Stimulated activated CD8-positive, alpha-beta memory T cell treated with anti-CD3 and anti-CD28 coated beads, Interleukin-4, amount 100 ng/mL, for 1 hour (primary cell): ENCODE measurements at places on chromosomes 12 and 14.

DNA sequence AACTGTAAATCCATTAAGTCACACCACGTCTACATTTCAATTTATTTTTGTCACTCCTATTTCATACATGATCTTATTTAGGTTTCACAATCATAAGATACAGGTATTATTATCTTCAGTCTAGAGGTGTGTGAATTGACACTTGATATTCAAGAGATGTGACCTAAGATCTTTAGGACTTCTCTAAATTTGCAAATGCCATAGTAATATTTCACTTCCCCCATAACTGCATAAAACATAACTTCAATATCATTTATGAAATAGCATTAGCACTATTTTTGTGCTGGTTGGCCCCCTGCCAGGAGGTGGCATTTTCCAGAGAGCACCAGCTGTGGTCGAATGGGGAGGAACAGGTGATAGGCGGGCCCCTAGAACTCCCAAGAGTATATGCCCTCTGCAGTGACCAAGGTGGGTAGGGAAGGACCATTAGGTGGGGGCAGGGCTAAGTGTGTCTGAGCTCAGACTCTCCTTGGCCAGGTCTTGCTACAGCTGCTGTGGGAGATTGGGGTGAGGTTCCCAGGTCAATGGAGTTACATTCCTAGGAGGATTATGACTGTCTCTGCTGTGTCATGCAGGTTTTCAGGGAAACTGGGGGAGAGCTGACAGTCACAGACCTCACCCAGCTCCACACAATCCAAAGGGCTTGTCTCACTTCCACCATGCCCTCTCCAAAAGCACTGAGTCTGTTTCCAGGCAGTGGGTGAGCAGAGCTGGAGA, 49.2 kb upstream of the ERGIC2 start:
- DNase-seq = no peak

GRCh38 chr14:102751088-102751487, 26.2 kb upstream of the TRAF3 start:
- no peak for DNase-seq

- DNase-seq = no peak
Observed at GRCh38 chr12:88658009-88658408, 77.7 kb upstream of the KITLG start.

GRCh38 chr12:96347130-96347699, 53.0 kb downstream of the CDK17 start:
- no peak for DNase-seq

DNA sequence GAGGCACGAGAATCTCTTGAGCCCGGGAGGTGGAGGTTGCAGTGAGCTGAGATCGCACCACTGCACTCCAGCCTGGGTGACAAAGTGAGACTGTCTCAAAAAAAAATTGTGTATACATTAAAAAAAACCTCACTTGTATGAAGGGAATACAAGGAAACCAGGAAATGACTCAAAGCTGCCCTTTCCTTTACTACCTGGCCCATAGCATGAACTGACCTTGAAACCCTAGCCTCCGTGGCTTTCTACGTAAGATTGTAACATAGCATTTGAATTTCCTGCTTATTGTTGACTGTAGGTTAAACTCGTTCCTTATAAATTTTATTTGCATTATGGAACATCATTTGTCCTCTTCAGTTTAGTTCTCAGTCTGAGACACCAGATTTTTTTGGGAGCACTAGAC, 9.1 kb upstream of the DDX47 start:
- DNase-seq = no peak

DNA sequence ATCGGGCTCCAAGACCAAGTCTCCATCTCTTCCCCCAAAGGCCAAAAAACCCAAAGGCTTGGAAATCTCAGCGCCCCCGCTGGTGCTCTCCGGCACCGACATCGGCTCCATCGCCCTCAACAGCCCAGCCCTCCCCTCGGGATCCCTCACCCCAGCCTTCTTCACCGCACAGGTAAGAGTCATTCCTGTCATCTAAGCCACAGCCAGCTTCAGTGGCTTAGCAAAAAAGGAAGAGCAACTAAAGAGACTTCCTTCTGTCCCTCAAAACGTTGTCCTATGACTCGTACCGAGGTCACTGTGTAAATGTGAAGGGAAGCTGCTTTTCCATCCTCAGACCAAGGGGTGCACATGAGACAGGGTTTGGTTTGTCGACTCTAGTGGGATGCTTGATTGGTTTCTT, 53.4 kb downstream of the ELK3 start:
- DNase-seq = no peak

- no peak for DNase-seq
Observed at GRCh38 chr14:20110438-20110837, at the start of gene OR4K17. OR4K17 (plus strand) TSS chr14:20110739; CDS start chr14:20117500, 6,761 bp downstream.

DNA sequence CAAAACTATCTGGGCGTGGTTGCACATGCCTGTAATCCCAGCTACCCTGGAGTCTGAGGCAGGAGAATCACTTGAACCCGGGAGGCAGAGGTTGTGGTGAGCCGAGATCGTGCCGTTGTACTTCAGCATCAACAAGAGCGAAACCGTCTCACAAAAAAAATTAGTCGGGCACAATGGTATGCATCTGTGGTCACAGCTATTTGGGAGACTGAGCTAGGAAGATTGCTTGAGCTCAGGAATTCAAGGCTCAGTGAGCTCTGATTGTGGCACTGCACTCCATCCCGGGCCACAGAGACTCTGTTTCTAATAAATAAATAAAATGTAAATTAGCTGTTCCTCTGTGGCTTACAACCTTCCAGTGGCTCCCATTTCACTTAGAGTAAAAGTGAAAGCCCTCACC, 28.0 kb downstream of the RCOR1 start:
- no peak for DNase-seq

- no peak for DNase-seq
Observed at GRCh38 chr12:85747941-85748495, 88.2 kb downstream of the RASSF9 start.

DNA sequence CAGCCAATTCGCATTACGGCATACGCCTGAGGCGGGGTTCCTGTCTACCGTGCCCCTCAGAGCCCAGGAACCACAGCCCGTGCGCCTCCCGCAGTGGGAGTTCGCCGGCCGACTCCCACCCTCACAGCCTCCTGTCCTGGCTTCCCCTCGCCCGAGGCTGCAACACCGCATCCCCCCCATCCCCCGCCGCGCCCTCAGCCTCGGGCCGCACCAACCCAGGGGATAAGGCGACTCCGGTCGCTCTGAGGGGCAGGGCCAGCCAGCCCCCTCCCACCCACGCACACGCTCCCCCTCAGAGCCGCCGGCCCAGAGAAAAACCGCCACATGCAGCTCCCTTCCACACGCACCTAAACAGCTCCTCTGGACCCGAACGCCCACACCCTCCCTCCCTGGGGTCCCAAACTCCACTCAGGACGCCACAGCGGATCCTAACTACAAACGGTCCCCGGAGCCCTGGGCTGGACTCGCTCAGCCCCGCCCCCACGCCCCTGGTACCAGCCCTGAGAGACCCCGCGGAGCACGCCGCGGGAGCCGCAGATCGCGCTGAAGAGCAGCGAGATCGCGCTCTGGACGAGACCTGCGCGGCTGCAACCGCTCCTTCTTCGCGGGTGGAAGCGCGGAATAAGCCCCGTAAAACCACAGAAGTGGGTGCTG, at the start of gene C14orf39:
Gene C14orf39 (minus strand): TSS at position 466 of the 654 bp plus-strand sequence. CDS start 985 bp downstream, outside the sequence.
- DNase-seq = no peak

- DNase-seq = no peak
Observed at GRCh38 chr14:35961697-35962274, 135.6 kb downstream of the BRMS1L start.

DNA sequence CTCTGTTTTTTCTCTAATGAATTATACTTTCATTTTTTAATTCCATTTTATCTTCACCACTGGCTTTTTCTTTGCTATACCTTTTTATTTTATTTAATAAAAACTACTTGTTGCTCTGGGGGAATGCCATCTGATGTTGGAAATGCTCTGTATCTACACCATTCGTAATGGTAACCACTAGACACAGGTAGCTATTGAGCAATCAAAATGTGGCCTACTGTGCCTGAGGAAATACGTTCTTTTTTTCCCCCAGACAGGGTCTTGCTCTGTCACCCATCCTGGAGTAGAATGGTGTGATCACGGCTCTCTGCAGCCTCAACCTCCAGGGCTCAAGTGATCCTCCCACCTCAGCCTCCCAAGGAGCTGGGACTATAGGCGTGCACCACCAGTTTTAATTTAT, 140.2 kb downstream of the FUT8 start:
- DNase-seq = no peak

DNA sequence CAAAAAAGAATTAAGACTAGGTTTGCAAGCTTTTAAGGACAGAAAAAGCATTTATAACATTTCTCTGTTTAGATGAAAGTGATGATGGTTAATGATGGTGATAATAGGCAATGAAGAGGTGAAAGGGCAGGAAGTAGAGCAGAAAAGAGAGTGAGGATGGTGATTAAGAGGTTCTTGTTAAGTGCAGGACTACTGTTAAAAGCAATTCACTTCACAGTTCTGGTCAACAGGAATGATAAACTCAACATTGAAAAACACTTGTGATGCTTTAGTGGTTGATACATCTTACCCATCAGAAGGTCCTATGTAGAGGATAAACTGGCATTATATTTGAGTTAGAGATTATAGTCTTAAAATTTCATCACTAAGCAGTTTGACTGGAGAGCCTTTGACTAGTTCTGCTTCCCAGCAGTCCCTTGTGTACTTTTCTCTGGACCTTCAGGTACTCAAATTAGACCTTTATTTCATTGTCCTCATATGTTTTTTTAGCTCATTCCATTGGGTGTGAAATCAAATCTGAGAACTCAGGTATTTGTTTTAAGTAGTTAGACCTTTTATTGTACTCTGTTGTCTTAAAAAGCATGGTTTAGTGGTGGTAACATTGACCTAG, 10.9 kb downstream of the RAP1B start:
- no peak for DNase-seq

DNA sequence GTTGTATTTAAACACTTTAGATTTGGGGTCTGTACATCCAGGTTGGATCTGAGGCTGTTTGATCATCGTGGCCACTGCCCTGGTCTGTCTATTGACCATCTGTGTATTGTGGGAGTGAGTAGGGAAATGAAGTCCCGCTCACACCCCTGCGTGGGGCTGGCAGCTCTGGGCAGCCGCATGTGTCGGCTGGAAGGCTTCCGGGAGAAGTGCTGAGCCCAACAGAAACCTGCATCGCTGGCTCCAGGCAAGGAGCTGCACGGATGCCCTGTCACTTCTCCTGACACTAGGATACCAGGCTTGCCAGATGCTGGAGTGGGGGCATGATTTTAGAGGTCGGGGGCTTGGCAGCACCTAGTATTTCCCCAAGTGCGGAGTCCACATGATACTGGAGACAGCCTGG, 93.6 kb downstream of the PHETA1 start:
- DNase-seq = no peak

DNA sequence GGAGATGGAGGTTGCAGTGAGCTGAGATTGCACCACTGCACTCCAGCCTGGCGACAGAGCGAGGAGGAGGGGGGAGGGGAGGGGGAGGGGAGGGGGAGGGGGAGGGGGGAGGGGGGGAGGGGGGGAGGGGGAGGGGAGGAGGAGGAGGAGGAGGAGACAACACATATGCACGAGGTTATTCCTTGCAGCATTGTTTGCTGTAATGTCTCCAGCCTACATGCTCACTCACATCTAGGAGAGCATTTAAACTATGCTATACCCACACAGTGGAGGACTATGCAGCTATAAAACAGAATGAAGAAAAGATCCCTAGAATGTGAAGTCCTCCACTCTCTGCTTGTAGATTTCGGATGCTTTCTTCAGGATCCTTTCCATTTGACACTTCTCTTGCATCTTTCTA, 3.5 kb upstream of the HIGD1C start:
- no peak for DNase-seq

- no peak for DNase-seq
Observed at GRCh38 chr12:128091951-128092382, 175.0 kb upstream of the TMEM132C start.

DNA sequence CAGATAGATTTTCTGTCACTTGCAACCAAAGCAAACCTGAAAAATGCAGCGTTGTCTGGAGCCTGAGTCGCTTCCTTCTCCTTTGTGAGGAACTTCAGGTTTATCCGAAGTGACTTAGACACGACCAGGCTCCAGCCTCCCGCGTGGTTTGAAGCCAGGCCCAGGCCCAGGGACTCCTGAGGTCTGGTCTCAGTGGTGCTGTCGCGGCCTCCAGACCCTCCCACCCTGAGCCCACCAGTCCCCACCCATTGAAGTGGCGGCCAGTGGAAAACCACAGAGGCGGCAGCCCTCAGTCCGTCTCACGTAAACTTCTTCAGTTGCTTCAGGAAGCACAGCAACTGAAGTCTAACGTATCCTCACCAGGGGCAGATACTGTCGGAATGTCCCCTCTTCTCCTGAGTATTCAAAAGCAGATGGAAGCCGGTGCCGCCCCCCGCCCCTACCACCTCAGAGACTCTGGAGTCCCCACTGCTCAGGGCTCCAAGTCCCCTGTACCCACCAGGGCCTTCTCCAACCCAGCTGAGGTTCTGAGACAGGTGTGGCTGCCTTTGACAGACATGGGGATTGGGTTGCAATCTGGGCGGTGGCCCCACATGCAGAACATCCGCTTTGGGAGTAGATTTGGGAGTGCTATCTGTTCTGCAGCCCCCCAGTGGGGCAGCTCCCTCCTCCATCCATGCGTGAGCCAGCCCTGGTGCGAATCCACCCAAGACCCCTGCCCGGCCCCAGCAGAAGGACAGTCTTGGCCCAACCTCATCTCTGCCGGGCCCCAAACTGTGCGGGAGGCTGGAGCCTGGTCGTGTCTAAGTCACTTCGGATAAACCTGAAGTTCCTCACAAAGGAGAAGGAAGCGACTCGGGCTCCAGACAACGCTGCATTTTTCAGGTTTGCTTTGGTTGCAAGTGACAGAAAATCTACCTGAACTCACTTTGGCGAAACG, 26.6 kb upstream of the GALNT9 start:
- no peak for DNase-seq

GRCh38 chr14:36194663-36195062, 18.1 kb upstream of the PTCSC3 start:
- no peak for DNase-seq

GRCh38 chr12:3532931-3533702, 42.1 kb downstream of the PRMT8 start:
- no peak for DNase-seq

DNA sequence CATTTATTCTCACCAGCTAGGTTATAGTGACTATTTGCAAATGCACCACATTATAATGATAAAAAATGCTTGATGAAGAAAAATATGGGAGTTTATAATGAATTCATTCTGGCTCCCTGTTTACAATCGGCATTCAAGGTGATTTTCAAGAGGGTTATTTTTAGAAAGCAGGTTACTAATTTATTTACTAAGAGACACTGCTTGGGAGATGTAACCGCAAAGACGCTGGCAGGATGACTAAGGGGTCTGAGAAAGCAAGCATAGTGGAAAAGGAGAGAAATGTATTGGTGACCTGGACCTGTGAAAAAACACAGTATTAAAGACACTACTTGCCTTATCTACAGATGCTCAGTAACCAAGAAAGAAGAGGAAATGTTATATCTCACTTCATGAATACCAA, 13.3 kb upstream of the PITPNM2 start:
- no peak for DNase-seq
